AG20443 (cell line): ENCODE measurements at places on chromosomes 11 and 22.
A peak's percentile ranks its signal among the peaks of the same experiment; 100 is the strongest.

GRCh38 chr22:37206118-37206840 lies 6.0 kb downstream of the SSTR3 start:
- no peak for DNase-seq

- no peak for DNase-seq
These were observed 7.2 kb upstream of the PLXNB2 start for GRCh38 chr22:50314455-50315288.

GRCh38 chr11:19246816-19247215 lies 6.1 kb upstream of the E2F8 start:
- DNase-seq: no peak

- DNase-seq: no peak
These were observed 201.3 kb downstream of the TMEM135 start for GRCh38 chr11:87239001-87239400.

GRCh38 chr11:12164061-12165014 lies 53.9 kb downstream of the MICAL2 start:
- peak; percentile 63 for DNase-seq

GRCh38 chr11:36333897-36334296 lies 37.8 kb downstream of the PRR5L start:
- DNase-seq: peak; percentile 64

DNA sequence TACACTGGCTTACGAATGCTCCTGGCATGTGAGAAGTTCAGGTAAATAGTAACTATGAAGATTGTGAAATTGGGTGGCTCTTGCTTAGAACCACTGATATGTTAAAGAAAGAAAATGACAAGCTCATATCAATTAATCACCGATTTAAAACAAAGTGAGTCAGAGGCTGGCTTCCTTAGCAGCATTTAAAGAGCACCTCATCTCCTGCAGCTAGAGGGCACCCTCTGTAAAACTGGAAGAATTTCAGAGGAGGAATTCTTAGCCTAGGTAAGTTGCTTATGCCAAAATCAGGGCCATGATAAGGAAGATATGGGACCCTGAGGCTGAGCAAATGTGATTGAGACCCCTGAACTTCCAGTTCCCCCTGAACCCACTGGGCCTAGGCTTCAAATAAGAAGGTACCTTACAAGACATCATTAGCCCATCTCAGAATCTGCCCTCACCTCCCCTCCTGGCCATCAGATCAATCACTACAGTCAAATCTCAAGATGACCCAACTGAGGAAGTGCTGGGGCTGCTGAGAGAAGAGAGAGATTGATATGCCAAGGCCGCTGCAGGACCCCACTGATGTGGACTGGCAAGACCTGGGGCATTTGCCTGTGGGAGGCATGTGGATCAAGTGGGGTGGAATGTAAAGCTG lies 8.6 kb upstream of the CD3E start:
- no peak for DNase-seq

DNA sequence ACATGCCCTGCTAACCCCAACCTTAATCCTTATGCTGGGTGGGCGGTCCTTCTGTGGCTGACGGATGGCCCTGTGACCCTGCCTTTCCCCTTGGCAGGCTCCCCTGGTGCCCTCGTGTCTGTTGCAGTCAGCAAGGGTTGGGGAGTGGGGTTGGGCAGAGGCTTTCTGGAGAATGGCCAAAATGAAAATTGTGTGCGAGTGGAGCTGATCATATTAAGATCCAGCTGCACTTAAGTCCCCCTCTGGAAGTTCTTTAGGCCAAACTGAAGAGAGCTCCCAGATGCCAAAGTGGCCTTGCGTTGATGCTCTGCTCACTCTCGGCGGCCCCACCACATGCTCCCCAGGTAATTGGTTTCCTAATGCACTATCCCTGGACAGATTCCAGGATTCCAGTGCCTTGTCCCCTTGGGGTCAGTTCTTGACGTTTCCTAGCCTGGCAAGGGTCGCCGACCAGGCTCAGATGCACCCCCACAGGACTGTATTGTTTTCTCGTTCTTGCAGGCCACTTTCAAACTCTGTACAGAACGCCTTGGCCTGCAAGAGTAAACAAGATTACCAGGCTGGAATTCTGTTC lies 16.4 kb upstream of the C11orf96 start:
- DNase-seq: no peak

GRCh38 chr11:124917115-124917637 lies 1.9 kb upstream of the HEPN1 start:
- DNase-seq: no peak

DNA sequence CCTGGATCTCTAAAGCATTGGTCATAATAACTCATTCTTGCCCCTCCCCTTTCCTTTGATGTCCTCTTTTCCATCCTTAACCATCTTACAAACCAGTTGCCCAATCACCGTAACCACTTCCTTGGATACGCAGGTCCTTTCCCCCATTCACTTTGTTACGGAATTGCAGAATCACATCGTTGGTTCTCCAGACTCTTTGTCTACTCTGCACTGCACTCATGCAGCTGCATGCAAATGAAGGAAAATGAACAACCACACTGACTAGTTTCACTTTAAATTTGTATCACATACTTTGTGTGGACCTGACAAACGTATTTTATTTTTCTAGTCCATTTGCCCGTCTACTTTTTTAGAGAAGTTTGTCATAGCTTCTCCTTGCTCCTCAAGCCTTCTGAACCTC lies 69.9 kb downstream of the SLC5A12 start:
- DNase-seq: no peak

DNA sequence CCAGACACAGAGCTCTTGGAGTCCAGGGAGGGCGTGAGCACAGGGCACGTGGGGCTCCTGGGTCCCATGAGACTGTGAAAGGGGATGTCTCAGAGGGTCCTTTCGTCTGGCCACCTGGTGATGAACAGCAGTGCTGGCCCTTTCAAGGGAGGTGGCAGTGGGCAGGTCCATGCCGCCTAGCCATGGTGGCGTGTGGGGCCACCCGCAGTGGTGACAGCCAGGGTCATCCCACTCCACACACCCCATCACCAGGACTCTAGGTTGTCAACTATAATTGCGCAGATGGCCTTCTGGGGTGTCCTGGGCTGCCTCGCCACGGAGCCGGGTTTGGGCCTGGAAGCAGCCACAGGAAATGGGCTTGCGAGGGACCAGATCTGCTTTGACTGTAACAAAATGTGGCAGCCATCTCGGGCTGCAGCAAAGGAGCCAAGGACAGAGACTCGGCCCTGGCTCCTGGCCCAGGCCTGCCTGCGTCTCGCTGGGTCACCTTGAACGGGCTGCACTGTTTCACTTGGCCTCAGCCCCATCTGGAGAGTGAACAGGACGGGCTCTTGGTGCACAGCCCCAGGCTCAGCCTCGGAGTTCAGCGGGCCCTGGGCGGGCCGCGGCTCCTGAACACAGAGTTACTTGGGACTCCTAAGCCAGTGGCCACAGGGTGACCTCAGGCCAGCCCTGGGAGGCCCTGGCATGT lies 1350.5 kb downstream of the BRD1 start:
- peak; percentile 59 for DNase-seq

DNA sequence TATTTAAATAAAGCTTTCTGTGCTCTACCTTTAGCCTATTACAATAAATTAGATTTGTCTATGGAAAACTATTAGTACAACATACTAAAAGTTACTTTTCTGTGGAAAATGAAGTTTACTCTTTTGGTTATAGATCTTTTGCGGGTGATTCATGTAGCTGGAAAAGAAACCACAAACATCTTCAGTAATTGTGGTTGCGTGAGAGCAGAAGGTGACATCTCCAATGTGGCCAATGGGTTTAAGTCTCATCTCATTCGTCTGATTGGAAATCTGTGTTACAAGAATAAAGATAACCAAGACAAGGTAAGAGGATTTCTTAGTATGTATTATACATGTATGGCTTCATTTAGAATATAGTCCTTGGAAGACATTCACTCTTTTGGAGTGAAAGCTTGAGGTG lies 68.6 kb downstream of the ATXN10 start:
- DNase-seq: no peak

- DNase-seq: no peak
These were observed 48.7 kb downstream of the SMIM38 start for GRCh38 chr11:69204246-69204940.

DNA sequence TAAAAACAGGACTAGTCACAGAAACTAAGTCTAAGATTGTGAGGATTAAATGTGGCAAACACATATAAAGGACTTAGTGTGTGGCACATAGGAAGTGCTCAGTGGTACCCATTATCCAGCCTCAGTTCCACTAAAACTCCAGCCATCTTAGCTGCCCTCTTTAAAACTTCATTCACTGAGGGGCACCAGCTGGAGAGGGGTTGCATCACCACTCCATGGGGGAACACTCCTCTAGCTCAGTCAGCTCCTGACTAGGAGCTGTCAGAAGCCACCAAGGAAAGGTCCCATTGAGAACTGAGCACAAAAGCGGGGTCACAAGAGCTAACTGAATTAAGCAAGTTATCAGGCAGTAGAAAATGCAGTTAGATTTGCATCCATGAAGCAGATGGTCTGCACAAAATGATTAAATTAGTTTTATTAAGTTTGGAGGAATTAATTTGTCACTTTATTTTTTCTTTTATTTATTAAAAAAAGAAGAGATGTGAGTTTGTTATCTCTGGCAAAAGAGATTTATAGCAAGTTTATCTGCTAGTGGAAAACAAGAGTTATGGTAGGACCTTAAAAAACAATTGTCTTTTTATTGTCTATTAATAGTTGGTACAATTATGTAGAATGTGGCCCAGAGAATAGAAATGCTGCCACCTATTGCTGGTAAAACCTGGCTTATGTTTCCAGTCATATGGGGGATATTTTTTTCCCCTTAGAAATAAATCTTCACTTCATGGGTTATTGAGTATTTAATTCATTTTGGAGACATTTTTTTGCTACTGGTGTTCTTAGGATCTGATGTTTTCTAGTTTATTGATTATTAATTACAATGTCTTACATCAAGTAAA lies 95.7 kb downstream of the NAV2 start:
- DNase-seq: no peak

DNA sequence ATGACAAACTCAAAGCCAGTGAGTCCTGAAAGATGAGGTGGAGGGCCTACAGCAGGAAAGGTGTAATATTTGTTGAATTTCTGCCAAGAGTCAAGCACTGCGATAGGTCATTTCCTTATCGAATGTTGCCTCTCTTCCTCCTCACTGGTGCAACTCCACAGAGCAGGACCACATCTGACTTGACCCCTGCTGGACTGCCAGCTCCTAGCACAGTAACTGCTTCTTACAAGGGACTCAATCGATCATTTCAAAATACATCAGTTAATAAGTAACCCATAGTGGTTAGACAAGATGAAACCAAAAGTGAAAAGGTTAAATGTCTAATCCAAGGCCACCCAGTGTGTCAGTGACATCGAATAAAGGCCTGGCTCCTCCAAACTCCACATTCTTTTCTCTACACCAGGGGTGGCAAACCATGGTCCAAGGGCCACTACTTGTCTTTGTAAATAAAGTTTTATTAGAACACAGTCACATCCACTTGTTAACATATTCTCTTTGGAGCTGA lies 98.5 kb upstream of the CSNK2A3 start:
- DNase-seq: no peak

DNA sequence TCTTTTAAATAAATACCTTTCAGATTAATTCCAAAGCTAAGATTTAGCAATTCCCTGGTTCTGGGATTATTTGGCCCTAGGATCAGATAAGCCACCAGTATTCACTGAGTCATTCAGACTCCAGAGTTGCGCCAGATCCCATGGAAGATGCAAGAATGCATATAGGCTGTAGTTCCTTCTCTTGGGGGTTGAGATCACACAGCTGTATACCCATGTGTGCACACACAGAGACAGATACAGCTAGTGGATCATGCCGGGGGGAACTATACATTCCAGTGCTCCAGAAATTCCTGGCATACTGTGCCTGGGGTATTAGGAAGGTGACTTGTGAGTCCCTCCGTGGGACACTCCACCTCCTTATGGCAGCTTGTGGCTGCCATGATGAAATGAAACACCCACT lies 75.4 kb downstream of the ZBTB16 start:
- DNase-seq: peak; percentile 71

DNA sequence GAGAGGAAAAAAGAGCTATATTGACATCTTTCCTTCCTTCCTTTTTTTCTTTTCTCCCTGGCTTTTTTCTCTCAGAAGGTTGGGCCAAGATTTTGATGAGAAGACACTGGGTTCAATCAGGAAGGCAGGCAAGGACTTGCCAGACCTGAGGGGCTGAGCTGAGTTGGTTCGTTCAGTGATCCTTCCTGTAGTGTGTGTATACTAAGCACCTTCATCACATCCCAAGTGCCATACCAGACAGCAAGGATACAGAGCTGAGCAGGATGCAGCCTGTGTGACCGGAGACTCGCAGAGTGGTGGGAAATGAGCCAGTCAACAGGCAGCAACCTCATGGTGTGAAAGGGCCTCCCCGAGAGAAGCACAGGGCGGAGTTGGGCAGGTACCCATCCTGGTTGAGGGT lies 95.5 kb downstream of the SPON1 start:
- DNase-seq: no peak

DNA sequence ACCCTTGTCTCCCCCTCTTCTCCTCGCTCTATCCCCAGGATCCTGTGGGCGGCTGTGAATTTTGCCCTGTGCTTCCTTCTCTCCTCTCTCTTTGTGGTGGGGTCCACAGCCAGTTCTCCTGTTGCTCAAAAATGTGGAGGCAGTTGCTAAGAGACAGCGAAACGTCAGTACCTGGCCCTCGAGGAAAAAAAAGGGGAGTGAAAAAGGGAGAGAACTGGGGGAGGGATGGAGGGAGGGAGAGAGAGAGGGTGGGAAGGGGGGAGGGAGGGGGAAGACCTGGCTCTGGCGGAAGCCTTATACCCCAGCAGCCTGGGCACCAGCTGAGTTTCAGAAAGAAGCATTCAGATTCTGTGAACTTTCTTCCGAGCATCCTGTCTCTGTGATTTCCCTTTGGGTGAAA lies 2.1 kb upstream of the LRRC55 start:
- no peak for DNase-seq

GRCh38 chr11:77467233-77467632 lies 6.7 kb downstream of the PAK1 start:
- DNase-seq: no peak

GRCh38 chr22:45358127-45358526 lies 48.4 kb downstream of the FAM118A start:
- no peak for DNase-seq

GRCh38 chr11:19615341-19616183 lies 97.1 kb upstream of the NAV2 start:
- no peak for DNase-seq

- no peak for DNase-seq
These were observed 14.5 kb upstream of the APLNR start for GRCh38 chr11:57251491-57252104.

- DNase-seq: no peak
These were observed 43.1 kb downstream of the TYR start for GRCh38 chr11:89220684-89221339.

- DNase-seq: no peak
These were observed 10.2 kb upstream of the MS4A12 start for GRCh38 chr11:60482361-60482760.

DNA sequence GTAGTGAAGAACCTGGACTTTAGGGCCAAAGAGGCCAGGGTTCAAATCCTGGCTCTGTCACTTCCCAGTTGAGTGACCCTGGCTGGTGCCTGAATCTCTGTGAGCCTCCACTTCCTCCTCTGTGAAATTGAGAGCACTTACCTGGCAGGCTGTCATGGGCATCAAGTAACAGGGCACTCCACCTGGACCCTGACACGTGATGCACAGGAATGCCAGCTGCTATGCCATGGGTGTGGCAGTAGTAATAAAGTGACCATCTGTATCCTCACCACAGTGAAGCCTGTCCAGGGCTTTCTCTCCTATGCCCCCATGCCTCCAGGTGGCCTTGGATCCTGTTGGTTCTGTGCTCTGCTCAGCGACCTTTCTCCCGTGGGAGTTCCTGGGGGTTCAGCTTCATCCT lies 29.8 kb upstream of the PPP6R3 start:
- DNase-seq: no peak
